NCI-H1105 treated with DMSO at 0.1 percent for 48 hours (cell line): ENCODE measurements at places on chromosomes 3 and 15.

DNA sequence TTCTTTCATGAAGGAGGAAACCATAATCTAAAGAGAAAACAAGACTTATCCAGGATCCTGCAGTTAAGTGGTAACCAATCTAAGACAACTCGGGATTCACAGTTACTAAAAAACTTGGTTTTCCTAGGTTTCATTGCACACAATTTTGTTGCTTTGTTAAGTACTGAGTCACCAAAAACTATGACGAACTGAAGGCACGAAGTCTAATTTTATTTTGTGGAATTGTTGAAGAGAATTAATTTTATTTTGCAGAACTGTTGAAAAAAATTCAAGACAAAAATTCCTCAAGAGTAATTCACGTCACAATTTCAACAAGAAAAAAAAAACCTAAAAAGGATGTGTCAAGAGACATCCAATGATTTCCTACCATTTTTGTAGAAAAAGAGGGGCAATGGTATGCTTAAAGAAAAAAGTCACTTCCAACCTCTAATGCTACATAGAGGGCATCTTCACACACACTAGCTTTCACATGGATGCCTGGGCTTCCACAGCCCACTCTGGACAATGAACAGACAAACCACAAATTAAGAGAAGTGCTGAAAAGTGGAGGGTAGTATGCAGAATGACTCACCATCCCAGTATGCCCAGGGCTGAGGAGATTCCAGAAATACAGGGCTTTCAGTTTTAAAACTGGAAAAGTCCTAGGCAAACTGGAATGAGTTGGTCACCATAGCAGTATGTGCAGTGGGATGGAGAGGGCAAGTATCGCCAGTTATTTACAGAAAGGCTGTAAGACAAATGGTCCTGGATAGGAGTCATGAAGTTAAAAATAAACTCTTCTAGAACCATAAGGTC is 29.2 kb downstream of the PLOD2 start:
- DNase-seq, result no peak

- DNase-seq, result no peak
These were observed 2.9 kb upstream of the UQCRC1 start for GRCh38 chr3:48612309-48612708.

GRCh38 chr3:168839653-168840052 is 743.9 kb upstream of the GOLIM4 start:
- DNase-seq, result no peak

- DNase-seq, result peak; percentile 88
These were observed 8.8 kb upstream of the C15orf61 start for GRCh38 chr15:67512140-67512539.

DNA sequence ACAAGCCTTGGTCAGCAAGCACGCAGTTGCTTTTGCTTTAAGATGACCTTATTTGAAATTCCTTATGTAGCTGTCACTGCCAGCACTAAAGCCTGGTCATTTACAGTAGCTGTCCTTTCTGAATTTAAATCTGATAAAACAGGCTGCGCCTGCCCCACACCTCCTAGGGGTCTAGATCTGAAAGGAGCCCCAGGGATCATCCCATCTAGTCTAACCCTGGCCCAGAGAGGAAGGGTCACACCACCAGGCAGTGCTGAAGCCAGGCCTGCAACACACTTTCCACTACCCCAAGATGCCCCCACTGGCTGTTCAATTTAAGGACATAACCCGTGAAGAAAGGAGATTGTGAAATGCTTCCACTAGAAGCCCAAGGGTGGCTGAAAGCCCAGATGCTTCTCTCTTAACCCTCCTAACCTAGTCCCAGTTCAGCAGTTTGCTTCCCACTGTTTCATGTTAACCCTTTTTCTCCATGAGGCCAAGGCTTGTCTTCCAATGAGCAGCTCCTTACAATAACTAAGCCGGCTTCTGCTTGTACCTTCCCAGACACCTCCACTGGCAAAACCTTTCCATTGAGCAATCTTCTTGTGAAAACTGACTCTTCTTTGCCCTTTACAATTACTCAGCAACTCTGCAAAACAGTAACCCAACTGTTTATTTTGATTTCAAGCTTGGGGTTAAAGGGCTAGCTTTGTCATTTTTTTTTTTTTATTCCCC is 198.9 kb upstream of the LPP start:
- no peak for DNase-seq

DNA sequence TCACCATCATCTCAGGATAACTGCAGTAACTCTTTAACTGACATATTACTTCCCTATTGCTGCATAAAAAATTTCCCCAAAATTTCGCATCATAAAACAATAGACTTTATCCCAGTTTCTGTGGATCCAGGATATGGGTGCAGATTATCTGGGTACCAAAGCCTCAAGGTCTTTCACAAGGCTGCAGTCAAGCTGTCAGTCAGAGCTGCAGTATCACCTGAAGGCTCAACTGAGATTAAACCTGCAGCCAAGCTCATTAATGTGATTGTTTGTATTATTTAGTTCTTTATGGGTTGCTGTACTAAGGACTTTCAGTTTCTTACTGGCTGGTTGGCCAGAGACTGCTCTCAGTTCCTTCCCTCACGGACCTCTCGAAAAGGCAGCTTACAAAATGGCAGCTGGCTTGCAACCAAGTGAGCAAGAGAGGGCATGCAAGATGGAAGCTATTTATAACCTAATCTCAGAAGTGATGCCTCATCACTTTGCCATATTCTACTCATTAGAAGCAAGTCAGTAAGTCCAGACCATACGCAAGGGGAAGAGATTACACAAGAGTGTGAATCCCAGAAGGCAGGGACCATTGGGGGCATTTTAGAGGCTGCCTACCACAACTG is 54.9 kb downstream of the DCUN1D1 start:
- peak; percentile 35 for DNase-seq

GRCh38 chr3:51390246-51391074 is 625 bp upstream of the RBM15B start:
- DNase-seq, result no peak

DNA sequence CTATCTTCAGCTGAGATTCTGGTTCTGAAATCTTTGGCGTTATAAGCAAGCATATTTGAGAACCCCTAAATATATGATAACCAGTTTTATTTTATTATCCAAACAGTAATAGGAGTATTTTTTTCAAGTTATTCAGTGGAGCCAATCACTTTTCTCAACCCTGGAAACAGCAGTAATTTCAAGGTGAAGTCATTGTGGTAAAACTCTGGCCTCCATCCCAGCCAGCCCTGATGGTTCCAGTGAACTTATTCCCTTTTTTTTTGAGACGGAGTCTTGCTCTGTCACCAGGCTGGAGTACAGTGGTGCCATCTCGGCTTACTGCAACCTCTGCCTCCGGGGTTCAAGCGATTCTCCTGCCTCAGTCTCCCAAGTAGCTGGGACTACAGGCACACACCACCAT is 545.4 kb upstream of the IL12A start:
- no peak for DNase-seq

DNA sequence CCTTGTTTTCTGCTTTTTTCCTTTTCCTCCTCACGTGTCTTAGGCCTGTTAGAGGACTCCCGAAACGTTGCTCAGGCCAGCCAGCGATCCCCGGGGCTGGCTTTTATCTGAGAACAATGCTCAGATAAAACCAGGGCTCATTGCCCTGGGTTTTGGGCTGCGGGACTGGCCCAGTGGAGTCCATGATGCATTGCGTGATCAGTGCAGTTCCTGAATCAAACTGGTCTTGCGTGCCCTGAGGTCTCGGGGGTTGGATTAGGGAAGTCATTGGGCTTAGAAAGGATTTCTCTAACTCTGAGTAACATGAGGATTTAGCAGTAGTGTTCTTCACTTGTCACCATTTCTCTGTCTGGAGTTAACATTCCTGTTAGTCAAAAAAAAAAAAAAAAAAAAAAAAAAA is 66.3 kb downstream of the CCR1 start:
- DNase-seq, result no peak
